ENCODE measurements at places on chromosomes 5 and 9.
A peak's percentile ranks its signal among the peaks of the same experiment; 100 is the strongest.

DNA sequence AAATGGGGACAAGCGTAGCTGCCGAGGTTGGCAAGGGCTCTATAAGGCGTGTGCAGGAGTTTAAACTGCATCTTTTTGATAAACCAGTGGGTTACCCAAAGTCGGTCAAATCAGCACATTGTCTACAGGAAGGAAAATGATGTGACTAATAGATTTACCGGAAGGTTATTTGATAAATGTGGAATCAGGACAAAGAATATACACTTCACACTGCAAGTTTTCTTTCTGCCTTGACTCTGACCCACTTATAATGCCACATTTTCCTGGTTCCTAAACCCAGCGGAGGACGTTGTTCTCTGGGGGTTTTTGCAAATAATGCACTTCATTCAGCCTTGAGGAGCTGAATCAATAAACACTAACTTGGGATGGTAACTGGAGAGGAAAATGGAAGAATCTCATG is 76.8 kb downstream of the TTLL11 start:
- DNase-seq = no peak

DNA sequence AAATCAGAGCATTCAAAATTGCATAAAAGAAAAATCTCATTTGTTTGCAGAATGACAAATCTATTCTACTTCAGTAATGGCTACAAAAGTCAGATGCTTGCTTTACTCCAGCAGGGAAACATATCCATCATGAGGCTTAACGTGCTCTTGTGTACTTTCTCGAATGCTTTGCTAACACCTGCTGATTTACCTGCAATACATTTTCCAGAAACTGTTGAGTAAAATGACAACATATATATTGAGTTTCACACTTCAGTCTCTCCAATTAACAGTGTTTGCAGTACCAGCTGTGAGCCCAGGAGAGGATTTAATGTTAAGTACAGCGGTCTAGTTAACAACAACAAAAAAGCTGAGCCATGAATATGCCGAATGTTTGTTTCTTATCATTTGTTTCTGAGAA is 391.5 kb upstream of the SMC2 start:
- DNase-seq = peak; percentile 98

DNA sequence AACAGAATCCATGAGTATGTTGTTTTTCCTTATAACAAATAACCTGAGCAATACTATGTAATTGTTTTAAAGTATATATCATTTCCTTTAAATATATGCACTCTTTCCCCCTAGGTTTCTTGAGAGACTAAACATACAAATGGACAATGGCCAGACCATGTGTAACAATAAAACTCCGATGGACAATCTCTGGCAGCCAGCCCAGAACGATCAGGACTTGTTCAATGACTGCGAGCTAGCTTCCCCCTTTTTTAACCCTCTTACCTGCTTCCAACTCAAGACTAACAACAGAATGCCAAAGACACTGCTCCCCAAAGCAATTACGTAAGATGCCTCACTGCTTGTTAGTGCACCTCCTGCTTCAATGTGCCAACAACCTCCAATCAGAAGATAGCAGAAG is 94.9 kb downstream of the HTR4 start:
- no peak for DNase-seq

DNA sequence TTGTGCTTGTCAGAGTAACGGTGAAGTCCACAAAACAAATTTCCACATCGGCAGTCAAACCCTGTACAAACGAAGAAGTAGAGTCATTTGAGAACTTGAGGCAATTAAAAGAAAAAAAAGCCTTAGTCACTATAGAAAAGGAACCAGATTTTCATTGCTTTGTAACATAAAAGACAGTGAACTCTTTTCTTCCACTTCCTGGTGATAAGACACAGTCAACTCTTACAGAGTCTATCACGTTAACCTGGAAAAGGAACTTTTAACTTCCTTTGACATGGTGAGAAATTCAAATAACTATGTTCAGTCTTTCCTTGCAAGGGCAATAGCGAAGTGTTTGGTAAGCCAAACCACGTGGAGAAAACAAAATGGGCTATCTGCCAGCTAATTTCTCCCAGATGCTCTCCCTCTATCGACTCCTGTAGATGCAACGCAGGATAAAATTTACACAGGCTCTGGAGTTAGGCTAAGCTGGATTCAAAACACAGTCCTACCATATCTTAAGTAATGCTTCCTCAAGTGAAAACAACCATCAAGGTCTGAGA is 8.9 kb downstream of the ZFAND5 start:
- DNase-seq = no peak

DNA sequence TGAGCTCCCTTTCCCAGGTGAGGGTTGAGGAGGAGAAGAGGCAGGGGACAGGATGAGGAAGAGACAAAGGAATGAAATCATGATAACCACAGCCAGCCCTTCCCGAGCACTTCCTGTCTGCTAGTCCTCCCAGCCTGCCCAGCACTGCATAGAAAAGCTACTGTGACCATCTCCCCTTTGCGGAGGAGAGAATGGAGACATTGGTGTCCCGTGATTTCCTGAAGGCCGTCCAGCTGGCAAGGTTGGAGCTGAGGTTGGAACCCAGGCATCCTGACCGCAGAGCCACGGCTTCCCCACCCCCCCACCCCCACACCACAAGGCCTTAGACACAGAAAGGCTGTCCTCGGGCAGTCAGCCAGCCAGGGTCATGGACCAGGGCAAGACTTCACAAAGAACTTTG is 131.1 kb upstream of the ICE1 start:
- DNase-seq = no peak

DNA sequence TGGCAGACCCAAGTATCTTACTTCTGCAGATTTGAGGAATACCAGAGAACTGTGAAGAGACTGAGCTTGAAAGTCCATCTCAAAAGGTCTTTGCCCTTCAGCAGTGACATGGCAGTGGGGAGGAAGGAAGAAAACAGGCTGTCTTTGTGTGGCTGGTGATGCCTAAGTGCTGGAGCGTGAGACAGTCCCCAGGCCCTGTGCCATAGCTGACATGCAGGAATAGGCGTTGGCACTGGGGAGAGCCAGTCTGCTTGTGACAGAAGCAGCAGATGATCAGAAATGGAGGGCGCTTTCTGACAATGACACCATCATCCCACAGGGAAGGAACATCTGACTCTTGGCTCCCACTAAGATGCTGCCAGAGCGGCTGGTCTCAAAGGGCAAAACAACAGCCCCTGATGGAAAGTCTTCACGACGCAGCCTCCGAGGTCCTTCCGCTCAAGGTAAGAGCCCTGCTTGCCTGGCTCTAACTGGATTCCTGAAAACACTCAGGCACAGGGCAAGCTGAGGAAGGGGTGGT is 15.5 kb upstream of the GLRX start:
- no peak for DNase-seq

GRCh38 chr5:69092969-69093368 is 845 bp upstream of the SLC30A5 start:
- DNase-seq = no peak

DNA sequence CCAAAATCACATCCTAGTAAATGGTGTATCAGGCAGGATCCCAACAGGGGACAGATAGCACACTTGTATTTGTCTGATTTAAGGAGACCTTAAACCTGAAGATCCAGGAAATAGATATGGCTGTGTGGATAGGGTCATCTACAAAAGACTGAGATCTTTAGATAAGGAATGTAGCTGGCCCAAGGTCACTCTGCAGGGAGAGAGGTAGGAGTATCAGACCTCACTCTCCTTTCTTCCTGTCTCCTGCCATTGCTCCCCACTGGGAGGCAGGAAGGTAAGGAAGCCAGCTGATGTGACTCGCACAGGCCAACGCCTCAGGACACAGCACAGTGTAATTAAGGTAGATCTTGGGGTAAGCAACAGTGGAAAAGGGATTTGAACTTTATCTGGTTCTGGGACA is 85.8 kb downstream of the PLPPR1 start:
- DNase-seq = no peak

- no peak for DNase-seq
These were observed 25.6 kb downstream of the PDZD2 start for GRCh38 chr5:31664566-31664965.

GRCh38 chr5:95390812-95391492 is at the start of gene FAM81B:
Gene FAM81B (plus strand): TSS chr5:95391366. CDS start chr5:95391390, 24 bp downstream.
- DNase-seq = no peak

DNA sequence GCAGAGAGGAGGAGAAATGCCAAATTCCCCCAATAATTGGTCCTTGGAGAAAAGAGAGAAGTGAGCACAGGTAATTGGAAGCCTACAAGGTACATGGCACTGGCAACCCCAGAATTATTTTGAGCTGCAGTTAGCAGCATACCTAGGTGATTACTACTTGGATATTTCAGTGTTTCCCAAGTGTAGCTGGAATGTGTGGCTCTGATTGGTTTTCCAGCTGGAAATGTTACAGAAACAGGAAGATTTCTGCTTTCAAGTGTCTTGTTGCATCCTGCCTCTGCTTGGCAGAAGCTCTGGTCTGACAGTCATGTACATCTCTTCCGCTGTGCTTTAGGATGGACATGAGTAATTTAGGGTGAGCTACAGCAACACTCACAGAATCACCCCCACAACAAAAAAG is 262.1 kb downstream of the ENC1 start:
- DNase-seq = no peak

DNA sequence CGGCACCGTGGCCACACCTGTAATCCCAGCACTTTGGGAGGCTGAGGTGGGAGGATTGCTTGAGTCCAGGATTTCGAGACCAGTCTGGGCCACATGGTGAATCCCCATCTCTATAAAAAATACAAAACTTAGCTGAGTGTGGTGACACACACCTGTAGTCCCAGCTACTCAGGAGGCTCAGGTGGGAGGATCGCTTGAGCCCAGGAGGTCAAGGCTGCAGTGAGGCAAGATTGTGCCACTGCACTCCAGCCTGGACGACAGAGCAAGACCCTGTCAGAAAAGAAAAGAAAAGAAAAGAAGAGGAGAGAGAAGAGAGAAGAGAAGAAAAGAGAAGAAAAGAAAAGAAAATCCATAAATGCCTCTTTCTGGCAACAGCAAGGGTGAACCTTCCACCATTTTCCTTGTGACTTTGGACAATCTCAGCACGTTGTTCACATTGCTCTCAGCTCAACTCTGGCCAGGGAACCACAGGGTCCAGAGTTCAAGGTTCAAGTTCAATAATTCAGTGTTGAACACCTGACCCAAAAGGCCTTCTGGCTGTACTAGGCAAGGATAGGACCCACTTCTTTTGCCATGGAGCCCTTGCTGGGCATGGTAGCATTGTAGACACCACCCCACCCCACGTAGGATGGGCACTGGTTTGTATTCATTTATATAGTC is 14.6 kb upstream of the DUSP1 start:
- DNase-seq = no peak

GRCh38 chr5:137666461-137666850 is 69.4 kb downstream of the KLHL3 start:
- no peak for DNase-seq

- no peak for DNase-seq
These were observed 541.4 kb downstream of the CSNK1G3 start for GRCh38 chr5:124053340-124053739.

Measured in NCI-H2081 treated with DMSO at 0.1 percent for 48 hours (cell line).